Stimulated activated CD4-positive, alpha-beta T cell treated with anti-CD3 and anti-CD28 coated beads, Interleukin-12 subunit alpha, Interleukin-12 subunit beta, amount 100 ng/mL, for 4 hours (primary cell): ENCODE measurements at places on chromosomes 16 and 17.

DNA sequence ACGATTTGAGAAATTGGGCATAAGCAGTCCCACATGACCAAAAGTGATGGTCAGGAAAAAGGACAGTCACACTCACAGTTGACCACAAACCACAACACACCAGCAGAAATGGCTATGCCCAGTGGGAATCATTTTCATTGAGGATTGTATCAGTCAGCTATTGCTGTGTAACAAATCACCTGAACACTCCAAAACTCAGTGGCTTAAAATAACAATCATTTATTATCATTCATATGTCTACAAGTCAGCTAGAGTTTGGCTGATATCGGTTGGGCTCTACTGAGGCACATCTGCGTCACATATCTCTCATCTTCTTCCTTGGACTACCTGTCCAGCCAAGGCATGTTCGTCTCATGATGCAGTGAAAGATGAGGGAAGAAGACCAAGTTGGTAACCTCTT lies 93.3 kb downstream of the CMC2 start:
- DNase-seq, result no peak

GRCh38 chr16:81590714-81591544 lies 146.3 kb downstream of the CMIP start:
- DNase-seq, result no peak

GRCh38 chr17:55571095-55571494 lies 59.8 kb upstream of the SMIM36 start:
- no peak for DNase-seq

GRCh38 chr17:66965801-66966262 lies 1.3 kb downstream of the CACNG4 start:
- no peak for DNase-seq

DNA sequence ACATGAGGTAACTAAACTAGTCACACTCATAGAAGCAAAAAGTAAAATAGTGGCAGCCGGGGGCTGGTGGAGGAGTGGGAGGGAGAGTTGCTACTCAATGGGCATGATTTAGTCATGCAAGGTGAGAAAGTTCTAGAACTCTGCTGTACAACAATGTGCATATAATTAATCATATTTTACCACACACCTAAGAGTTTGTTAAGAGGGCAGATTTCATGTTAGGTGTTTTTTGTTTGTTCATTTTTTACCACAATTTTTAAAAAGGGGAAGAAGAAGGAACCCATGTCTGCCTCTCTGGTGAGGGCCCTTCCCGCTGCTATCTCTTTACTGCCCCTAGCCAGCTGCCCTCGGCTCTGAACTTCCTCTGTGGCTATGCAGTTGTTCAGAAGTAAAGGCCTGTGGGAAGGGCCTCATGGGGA lies 11.2 kb downstream of the CD300LB start:
- DNase-seq, result no peak

GRCh38 chr17:63950940-63951907 lies 19.1 kb upstream of the CD79B start:
- no peak for DNase-seq

DNA sequence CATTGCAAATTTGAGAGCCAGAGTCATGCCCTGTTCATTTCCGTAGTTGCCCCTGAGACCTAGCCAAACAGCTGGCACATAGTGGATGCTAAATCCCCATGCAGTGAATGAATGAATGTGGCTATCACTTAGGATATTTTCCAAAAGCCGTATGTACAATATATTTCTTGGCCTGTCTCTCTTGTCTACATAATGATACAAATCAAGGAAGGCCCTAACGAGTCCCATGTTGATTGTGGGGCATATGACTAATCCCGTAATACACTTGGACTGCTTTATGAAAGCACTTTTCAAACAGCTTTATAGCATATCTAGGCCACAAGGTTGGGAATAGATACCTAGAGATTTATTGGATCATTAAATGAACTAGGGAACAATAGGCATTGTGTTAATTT lies 478.0 kb downstream of the SLC39A11 start:
- no peak for DNase-seq

GRCh38 chr17:66135896-66136295 lies 56.0 kb downstream of the CEP112 start:
- DNase-seq, result no peak

- DNase-seq, result no peak
Measured at GRCh38 chr17:80528536-80528935, 16.1 kb upstream of the RPTOR start.

- peak; percentile 53 for DNase-seq
Measured at GRCh38 chr16:31010585-31011325, at the start of gene STX1B. Gene STX1B (minus strand): TSS chr16:31010638. CDS start chr16:31010396, 242 bp downstream.

- no peak for DNase-seq
Measured at GRCh38 chr16:89548344-89549006, 12.0 kb upstream of the RPL13 start.

GRCh38 chr17:38598536-38598935 lies 7.2 kb downstream of the SRCIN1 start:
- no peak for DNase-seq

DNA sequence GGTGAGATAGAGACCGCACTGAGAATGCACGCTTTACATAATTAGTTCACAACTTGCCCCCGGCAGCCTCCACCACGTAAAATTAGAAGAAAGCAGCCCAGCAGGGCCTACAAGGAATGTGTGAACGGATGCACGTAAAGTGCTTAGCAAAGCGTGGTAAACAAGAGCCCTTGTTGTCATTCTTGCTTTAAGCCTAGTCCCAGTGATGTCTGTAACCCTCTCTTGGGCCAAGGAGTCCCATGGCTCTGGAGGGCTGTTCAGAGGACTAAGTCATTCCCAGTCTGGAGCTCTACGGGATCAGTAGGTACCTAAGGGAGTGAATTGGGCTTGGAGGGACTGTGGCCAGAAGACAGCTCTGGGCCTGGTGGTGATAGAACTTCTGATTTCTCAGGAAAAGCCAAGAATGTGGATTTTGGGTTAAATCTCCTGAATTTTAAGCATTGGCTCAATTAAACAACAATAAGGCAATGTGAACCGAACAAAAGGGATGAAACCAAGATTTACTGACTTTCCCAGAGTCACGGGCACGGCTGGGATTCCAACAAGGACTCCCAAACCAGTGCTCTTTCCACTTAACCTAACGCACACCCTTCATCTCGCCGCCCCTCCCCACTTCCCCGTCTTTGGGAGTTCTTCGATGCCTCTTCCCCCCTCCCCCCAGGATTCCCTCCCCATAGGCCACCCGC lies 775 bp upstream of the CHP2 start:
- DNase-seq, result no peak

GRCh38 chr17:81912441-81913309 lies 1.5 kb upstream of the PCYT2 start:
- DNase-seq, result no peak
